ENCODE measurements at places on chromosomes 6 and 20. TPM values are rescaled to one million over a fixed set of nuclear protein-coding genes. Genes with fewer than 3 reads are reported as not detected.

GRCh38 chr20:13492001-13492481 is 146.7 kb downstream of the TASP1 start:
- no peak for DNase-seq

DNA sequence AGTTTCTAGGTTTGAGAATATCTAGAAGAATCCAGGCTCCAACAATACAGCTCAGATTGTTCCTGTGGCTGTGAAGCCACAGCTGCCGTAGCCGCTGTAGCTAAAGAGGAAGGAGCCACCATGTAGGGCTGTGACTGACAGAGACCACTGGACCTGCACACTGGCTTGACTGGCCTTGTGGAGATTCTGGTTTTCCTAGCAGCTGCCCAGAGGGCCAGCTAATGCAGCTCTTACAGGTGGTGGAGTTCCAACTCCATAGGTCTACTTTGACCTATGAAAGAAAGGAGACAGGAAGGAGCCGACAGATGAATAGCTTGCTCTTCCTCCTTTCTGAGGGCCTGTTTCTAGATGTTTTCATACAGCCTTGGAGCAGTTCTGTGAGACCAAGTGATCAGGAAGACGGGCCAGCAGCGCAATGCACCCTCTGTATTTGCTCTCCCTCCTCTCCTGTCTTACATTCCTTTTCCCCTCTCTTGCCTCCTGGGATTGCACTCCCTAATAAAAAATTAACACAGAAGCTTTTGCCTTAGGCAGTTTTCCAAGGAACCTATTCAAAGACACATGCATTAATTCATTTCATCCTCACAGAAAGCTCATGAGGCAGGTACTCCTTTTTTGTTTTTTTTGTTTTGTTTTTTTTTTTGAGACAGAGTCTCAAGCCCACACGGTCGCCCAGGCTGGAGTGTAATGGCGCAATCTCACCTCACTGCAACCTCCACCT is 51.8 kb upstream of the MYB start:
- DNase-seq, result no peak

- no peak for DNase-seq
These were observed 132.6 kb downstream of the PRL start for GRCh38 chr6:22164236-22164635.

Gene SNAI1
- 14.2 TPM for polyA plus RNA-seq

Gene IPCEF1
- 7.2 TPM for polyA plus RNA-seq

Gene ZNF311
- polyA plus RNA-seq, result 5.4 TPM

Gene GFOD1
- 2.2 TPM for polyA plus RNA-seq

Measured in renal cortex interstitium (tissue), 15 donors.